ENCODE measurements at places on chromosomes 12 and 14.

- no peak for DNase-seq
These were observed 1.3 kb upstream of the TGM1 start for GRCh38 chr14:24264298-24264697.

DNA sequence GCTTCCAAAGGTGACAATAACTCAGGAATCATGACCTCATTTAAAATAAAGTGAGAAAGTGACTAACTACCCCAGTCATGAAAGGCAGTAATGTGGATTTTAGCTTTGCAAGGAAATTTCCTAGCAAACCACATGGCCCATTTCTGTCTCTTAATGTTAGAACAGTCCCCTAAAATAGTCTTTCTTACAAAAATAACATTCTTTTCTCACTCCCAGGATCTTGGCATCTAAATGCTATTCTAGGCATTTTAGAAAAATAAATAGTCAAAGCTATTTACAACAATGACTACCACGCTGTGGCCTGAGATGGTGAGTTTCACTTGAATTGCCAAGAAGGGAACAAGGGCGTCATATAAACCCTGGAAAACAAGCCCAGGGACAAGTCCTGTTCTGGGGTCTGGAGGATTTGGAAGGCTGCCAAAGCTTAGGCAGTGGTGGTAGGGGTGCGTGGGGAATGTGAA is 101.2 kb upstream of the CCDC175 start:
- DNase-seq = peak; percentile 6

DNA sequence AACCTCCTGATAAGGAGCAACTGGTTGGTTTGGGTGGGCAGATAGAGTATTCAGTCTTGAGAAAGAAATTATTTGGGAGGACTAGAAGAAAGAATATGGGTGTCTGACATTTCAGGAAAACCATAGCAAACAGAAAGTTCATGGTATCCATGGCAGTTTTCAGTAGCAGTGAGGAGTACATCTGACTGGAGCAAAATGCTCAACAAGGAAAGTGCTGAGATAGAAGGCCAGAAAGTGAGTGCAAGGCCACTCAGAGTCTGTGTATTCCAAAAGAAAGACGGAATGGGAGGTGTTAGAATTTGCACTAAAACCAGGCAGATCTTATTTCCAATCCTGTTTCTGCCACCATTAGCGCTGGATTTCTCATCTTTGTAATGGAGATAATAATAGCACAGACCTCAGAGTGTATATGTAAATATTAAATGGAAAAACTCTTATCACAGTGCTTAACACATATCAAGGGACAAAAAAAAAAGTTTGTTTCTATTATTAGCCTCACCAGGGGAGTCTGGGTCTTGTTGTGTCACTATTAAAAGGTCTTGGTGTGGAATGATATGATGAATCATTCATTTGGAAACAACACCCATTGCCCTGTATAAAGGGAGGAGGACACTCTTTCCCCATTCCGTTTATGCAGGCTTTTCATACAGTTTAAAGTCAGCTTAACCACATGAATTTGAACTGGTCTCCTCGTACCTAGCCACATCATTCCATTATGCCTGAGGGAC is 349.8 kb downstream of the IPO8 start:
- no peak for DNase-seq

GRCh38 chr14:29148221-29148620 is 381.6 kb downstream of the FOXG1 start:
- no peak for DNase-seq

GRCh38 chr12:18281941-18282340 is 20.6 kb downstream of the PIK3C2G start:
- no peak for DNase-seq

DNA sequence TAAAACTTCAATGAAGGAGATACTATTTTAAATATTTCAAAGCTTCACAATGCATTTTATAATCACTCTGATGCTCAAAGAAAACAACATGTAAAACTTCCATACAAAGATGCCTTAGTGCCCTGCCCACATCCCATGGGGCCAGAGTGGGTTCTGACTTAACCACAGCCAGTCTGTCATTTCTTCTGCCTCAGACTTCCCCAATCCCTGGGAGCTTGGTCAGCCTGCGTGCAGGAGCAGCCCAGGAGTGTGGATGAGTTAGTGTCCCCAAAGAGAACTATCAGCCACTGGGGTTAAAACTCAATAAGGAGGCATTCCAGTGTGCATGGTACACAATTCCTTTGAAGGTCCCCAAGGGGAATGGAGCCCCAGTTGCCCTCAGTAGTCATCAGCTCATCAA is 100.3 kb downstream of the PTCSC3 start:
- DNase-seq = no peak

GRCh38 chr12:96814200-96814599 is 92.9 kb upstream of the NEDD1 start:
- DNase-seq = no peak

DNA sequence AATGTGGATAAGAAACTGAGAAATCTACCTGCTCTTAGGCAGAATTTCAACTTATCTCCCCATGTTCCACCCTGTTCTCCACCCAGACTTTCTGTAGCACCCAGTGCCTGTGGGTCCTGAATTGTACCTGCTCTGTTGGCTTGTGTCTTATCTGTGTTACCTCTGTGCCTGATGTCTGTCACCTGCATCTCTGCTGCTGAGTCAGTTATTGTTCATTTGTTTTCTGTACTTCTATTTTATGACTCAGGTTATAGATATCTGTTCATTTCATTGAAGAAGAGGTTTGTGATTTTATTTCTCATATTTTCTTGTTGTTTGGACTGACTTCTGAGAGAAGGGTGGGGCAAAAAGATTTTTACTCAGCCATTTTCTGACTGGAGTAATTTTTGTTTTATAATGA is 11.7 kb downstream of the SOCS4 start:
- no peak for DNase-seq

- no peak for DNase-seq
These were observed 38.3 kb upstream of the GRIP1 start for GRCh38 chr12:66717036-66717673.

DNA sequence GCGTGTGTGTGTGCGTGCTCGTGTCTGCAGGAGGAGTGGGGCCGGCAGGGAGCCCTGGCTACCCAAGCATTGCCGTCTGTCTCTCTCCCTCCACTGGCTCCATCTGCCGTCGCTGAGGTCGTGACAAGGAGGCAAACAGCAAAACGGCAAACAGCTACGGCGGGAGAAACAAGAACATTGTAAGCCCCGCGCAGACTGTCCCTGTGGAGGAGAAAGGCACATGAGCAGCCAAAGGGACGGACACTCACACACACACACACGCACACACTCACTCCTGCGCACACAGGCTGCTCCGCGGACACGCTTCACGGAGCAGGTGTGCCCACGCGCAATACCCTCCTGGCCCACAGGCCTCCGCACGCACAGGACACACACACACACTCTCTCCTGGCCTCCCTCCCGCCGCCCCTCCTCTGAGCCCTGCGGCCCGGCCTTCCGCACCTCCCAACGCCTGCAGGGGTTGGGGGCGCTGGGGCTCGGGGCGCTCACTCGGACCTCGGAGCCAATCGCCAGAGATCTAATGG is 905 bp downstream of the CISTR start:
- no peak for DNase-seq

DNA sequence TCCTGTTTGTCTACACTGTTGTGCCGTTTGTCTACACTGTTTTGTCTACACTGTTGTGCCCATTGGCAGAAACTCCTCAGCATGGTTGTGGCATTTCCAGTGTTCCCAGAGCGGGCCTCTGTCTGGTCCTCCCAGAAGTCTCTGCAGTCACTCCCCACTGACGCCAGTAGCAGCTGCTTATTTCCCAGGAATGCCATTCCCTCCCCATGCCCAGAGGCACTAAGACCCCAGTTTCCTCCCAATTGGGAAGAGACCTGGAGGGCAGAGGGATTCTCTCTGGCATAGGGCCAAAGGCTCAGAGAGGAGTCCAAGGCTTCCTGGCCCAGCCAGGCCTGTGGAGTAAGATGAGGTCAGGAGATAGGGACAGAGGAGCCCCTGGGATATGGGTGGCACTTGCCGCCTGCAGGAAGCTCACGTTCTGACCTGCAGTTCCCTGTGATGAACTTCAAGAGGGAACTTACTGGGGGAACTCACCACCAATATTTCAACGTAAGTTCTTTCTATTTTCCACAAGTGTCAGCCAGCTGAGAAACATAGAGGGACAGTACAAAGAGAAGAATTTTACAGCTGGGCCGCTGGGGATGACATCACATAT is 69.1 kb downstream of the TNFAIP2 start:
- no peak for DNase-seq

- peak; percentile 82 for DNase-seq
These were observed 824 bp downstream of the TBK1 start for GRCh38 chr12:64452559-64453329.

- DNase-seq = no peak
These were observed 8.8 kb upstream of the TMEM106C start for GRCh38 chr12:47954467-47955045.

DNA sequence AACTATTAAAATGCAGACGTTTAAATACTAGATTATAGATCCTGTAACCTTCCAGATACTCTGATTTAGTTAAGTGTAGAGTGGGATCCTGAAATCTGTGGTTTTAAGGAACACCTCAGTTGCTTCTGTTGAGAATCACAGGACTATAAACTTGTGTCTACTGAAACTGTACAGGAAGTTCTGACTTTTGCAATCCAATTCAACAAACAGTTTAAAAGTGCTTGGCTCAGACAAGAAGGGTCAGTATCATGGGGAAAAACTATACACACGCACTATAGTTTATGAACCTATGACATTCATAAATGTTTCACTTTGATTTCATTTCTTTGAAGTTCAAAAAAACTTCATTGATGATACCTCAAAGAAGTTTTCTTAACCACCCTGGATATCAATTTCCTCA is 13.8 kb downstream of the PDE3A start:
- no peak for DNase-seq

- no peak for DNase-seq
These were observed 52.6 kb downstream of the GALNT16 start for GRCh38 chr14:69312608-69313007.

DNA sequence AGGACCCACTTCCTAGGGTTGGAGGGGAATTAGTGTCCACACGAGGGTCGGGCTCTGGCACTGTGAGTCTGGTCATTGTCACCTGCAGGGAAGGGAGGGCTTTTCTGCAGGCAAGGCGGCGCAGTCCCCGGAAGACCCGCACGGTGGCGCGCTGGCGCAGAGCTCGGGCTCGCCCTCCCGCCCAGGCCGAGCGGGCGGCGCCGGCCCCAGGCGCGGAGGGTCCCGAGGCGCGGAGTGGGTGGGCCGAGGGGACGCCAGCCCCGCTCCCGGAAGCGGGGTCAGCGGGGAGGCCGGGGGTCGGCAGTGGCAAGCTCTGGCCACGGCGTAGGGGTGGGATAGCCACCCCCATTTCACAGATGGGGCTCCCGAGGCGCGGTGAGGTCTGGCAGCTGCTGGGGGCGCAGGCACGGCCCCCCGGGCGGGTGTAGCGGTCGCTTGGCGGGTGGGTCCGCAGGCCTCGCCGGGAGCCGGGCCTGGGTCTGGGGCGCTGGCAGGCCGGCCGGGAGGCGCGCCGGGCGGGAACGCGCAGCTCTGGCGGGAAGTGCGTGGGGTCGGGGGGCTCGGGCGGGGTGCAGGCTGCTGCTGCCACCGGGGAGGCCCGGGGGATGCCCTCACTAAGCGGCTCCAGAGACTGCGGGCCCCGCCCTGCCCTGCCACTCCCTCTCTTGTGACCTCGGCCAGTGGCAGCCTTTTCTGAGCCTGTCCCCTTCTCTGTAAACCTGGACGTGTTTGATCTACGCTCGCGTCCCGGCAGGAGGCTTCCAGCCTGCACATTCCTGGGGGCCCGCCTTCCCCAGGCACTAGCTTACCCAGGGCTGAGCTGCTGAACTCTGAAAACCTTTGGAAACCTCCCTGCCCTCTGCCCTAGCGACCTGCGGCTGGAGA is 46.1 kb downstream of the CYP46A1 start:
- peak; percentile 25 for DNase-seq

DNA sequence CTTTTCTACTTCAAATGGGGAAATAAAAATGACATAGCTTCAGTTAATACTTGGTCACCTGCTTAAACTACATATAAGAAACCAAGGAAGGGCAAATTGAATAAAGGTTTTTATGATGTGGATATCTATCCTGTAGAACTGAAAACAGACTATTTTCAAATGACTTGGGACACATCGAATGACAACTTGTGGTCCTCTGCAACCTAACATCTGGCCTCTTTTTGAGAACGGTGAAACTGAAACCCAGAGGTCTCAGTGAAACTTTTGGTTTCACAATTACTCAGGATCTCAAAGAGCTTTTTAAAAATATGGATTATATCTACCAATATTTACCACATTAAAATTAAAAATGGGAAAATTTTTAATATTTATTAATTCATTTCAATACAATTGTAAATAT is 65.2 kb downstream of the PPP2R5E start:
- no peak for DNase-seq

- DNase-seq = no peak
These were observed 133.6 kb upstream of the SLC38A2 start for GRCh38 chr12:46506198-46506597.

GRCh38 chr12:116832353-116832752 is 48.9 kb downstream of the HRK start:
- no peak for DNase-seq

DNA sequence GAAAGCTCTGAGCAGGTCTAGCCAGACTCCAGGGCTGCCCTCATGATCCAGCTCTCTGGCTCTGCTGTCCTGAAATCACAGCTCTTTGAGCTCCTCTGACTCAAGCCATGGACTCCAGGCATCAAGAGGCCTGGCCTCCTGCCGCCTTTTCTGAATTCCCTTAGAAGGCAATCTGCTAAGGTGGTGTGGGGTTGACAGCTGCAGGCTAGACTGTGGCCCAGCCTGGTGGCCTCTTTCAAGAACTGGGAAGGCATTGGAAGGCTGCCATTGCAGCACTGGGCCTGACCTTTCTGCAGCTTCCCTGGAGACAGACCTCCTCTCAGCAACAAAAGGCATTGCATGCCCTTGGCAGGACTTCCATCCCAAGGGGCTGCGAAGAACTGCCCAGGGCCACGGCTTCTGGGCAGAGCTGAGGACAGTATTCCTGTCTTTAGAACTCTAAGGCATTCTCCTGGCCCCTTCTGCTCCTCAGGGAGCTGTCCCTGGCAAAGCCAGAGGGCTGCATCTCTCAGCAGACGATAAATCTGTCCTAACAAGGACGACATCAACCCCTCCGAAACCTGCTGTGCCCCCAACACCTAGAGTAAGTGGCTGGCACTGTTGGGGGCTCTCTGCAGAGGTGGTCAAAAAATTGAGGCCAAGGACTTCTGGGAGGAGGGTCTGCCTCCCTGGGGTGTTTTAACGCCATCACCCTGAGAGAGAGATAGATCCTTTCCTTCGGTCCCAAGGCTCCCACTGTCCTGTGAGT is 115.6 kb downstream of the RBM19 start:
- peak; percentile 10 for DNase-seq

- no peak for DNase-seq
These were observed 34.4 kb downstream of the PHETA1 start for GRCh38 chr12:111334393-111334915.

DNA sequence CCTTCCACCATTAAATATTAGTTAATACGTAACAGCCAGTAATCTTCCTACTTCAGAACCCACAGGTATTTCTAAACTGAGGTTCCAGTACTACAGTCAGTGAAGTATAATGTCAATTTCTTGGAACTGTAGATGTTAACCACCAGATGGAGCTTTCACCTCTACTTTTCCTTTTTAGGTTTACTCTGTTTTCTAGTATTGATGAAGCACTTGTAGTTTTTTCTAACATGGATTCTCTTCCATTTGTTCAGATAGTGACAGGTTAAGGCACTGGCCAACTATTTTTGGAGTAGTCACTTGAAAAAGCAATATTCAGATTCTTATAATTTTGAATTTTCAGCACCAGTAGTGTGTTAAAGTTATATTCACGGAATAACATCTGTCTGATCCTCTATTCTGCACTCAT is 4.6 kb upstream of the SEC23A start:
- peak; percentile 31 for DNase-seq
